ENCODE measurements at places on chromosomes 6 and 20.
A peak's percentile ranks its signal among the peaks of the same experiment; 100 is the strongest.

GRCh38 chr20:17806739-17807441, 107.1 kb downstream of the BANF2 start:
- DNase-seq = no peak

DNA sequence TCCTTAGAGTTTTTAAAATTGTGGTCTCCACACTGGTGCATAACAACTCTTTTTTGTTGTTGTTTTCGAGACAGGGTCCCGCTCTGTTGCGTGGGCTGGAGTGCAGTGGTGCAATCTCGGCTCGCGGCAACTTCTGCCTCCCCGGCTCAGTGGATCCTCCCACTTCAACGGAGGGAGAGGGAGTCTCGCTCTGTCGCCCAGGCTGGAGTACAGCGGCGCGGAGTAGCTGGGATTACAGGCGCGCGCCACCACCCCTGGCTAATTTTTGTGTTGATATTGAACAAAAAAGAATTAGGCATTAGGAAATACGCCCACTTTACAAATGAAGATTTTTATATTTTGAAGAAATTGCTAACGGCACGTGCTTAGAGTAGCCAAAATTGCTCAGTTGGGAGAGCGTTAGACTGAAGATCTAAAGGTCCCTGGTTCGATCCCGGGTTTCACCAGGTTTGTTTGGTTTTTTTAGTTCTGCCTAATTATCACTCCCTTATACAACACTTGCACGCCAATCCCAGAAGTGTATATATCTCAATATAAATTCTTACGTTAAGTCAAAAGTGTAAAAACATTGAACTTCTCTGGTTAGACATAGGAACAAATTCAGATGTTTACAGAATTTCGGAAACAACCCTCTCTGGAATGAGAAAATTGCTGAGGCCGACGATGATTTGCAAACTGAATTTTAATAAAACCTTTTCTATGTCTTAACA, 159.6 kb downstream of the TRIM27 start:
- DNase-seq = no peak

DNA sequence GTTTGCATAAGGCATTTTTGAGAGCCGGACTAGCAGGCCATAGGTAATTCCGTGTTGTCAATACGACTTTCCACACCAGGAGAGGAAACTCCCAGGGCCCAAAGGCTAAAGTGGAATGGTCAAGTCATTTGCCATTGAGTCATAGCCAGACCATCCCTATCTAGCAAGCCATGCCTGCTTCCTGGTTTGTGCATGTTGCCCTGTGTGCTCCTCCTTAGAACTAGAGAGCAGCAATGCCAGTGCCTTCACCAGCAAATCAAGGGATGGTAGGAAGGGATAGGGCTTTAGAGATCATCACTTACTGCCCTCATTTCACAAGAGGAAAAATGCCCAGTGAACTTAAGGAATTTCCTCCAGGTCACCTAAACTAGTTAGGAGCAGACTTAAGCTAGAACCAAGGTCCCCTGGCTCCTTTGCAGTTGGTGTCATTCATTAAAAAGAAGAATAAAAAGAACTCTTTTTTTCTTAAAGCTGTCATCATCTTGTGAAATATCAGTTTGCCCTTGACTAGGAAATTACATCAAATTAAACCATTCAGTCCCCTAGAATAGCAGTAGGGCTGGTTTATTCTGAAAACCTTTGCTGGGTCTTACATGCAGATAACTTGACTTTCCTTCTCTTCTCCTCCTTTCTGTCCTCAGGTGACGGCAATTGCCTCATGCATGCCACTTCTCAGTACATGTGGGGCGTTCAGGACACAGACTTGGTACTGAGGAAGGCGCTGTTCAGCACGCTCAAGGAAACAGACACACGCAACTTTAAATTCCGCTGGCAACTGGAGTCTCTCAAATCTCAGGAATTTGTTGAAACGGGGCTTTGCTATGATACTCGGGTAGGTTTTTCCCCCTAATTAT, 7.4 kb downstream of the TNFAIP3 start:
- peak; percentile 20 for DNase-seq

DNA sequence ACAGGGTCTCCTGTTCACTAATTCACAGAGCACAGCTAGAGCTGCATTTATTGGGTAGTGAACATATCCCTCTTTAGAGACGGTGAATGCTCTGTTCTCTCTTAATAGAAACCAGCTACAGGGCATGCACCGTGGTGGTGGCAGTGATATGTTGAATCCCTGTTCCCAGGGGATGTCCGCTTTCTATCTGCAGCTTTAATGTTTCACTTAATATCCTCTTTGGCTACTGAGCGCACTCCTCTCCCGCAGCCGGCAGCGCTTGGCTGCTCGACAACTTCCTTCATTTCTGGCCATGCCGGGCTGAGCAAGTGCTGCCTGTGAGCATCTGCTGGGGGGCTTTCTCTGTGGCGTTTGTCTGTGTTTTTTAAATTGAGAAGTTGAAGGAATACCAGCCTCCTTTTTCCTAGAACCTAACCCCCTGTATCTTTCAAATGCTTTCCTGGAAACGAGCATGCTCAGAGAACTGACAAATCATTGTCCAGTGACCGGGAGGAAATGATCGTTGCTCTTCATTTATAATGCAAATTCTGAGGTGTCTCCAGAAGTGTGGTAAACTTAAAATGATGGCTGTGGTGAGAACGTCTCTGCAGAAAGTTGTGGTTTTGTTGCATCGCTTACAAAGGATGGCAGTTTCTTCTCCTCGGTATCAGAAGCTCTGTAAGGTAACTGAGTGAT, 297.9 kb downstream of the UTRN start:
- peak; percentile 27 for DNase-seq

- DNase-seq = no peak
Observed at GRCh38 chr6:170393807-170394399, 87.3 kb downstream of the FAM120B start.

- DNase-seq = no peak
Observed at GRCh38 chr6:41689171-41690008, 46.0 kb downstream of the TFEB start.

- no peak for DNase-seq
Observed at GRCh38 chr6:116176596-116176995, 50.7 kb upstream of the COL10A1 start.

GRCh38 chr6:83558975-83559374, 46.6 kb downstream of the PRSS35 start:
- no peak for DNase-seq

DNA sequence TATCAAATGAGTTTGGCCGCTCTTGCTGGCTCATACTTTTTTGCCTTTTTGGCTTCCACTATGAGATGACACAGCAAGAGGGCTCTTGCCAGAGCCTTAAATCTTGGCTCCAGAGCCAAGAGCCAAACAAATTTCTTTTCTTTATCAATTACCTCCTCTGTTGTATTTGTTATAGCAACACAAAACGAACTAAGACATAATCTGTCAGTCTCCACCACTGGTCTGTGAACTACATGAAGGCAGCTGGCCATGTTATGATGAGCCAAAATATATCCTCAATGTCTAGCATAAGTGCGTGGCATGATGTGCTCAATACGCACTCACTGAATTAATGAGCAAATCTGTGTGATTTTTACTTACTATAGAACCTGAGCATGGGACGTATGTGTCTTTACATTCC, 220.0 kb upstream of the ZNF217 start:
- DNase-seq = no peak

DNA sequence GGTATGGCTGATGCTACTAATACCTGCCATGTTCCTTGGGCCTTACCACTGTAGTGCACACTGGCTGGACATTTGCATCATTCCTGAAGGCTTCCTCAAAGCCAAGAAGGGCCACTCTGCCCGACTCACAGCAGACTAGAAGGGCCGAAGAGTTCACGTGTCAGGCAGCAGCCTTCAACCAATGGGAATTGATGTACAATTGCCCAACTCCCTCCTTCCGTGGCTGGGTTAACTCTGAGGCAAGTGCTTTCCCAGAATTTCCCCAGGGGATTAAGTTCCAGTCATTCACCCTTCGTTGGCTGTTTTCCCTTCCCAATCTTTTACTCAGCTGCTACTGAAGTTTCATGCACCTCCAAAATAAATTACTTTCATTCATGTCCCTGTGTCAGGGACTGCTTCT, 29.8 kb downstream of the PSMB9 start:
- no peak for DNase-seq

DNA sequence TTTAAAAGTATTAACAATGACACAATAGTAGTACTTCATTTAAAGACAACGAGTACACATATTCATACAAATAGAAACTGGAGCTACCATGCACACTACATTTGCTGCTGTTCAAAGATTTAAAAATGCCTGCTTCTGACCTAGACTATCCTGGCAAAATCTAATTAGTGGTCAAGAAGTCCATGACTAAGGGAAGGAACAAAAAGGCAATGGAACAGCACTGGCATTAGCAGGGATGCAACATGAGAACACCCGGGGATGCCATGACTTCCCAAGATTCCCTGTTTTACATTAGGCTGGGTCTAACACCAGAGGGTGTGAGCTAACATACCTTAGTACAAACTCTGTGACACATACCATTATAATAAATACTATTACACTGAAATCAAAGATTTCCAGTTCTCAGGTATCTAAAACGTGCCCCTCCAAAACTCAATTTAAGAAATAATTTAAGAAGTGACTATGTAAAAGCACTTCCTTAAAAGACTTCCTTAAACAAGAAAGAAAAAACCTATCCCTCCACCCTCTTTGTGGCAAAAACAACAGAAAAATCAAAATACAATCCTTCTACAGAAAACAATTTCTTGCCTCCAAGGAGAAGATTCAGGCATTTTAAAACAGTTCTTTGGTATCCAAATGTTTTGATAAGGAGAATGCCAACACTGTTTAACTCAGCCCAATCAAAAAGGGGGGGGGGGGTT, 25.5 kb downstream of the CHD6 start:
- DNase-seq = no peak

GRCh38 chr20:48614593-48615274, 213.1 kb downstream of the PREX1 start:
- DNase-seq = no peak

GRCh38 chr6:118504611-118505010, 43.5 kb upstream of the PLN start:
- DNase-seq = no peak

- no peak for DNase-seq
Observed at GRCh38 chr20:39067526-39068216, 105.5 kb downstream of the DHX35 start.

DNA sequence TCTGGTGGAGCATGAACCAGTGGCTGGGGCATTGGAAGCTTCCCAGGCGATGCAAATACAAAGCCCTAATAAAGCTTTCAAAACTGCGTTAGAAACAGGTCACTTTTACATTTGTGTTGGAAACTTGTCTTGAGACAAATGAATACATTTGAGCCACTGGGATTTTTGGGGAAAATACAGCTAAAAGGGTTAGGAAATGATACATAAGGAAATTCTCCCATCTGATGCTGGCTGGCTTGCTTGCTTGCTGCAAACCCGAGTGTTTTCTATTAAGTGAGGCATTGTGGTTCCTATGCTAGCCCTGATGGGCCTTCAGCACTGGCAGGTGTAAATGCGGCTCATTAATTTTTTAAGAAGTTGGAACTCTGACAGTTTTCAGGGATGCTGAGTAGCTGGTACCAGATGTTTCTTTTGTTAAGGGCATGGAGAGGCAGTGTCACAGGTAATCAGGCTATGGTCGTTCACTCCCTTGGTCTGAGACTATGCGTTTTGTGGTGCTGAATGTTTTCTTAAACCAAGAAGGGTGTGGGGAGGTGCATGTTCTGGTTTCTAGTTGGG, 35.2 kb downstream of the RREB1 start:
- no peak for DNase-seq

GRCh38 chr20:25421102-25421501, 13.6 kb downstream of the GINS1 start:
- no peak for DNase-seq

- DNase-seq = no peak
Observed at GRCh38 chr6:19692506-19693298, 144.5 kb upstream of the ID4 start.

GRCh38 chr20:11255860-11256259, 582.1 kb upstream of the JAG1 start:
- no peak for DNase-seq

DNA sequence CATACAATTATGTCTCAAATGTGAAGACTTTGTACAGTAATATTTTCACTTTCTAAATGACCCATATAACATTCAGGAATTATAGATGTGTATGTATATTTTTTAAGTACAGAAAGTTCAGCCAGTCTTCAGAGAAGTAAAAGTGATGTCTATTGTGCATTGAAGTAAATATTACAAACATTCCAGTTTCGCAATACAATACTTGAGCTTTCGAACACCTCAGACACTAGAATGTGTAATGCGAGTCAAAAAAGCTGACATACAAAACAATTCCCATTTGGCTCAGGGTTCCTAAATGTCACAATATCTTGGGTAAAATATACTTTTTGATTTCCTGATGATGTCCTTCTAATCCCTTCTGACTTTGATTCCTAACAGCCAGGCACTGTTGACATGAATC, 101.4 kb downstream of the ZNF217 start:
- no peak for DNase-seq

GRCh38 chr20:24948939-24949679, at the start of gene CST7:
TSS of gene CST7 (plus strand) at chr20:24949269. CDS start at chr20:24949506, 237 bp downstream.
- DNase-seq = no peak

DNA sequence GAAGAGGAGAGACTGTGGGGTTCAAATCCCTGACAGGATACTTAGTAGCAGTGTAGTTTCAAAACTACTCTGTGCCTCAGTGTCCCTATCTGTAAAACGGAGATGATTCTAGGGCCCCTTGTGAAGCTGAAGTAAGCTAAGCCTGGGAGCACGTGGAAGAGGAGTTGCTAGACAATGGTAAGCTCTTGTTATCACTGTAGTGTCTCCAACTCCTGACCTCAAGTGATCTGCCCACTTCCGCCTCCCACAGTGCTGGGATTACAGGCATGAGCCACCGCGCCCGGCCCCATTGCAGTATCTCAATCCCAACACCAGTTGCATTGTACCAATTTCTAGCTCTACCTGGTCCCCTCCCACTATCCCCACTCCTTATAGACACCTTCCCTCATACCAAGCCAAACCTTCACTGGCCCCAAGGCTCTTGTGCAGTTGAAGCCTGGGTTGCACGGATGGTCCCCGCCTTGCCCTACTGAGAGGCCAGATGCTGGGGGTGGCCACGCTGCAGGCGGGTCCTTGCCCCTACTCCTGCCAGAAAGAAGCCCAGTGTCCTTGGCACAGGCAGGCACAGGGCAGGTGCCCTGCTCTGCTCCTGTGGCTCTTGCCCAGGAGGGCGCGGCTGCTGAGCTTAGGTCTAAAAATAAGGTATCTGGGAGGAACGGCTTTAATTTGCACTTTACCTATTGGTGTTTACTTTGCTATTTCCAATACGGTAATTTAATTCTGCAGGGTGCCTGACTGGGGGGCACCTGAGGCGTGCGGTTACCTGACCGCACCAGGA, 118.1 kb downstream of the VEGFA start:
- no peak for DNase-seq

GRCh38 chr6:160135907-160136655, 14.5 kb downstream of the SLC22A1 start:
- no peak for DNase-seq

Data from ACHN (cell line).